H9 (cell line): ENCODE measurements at places on chromosomes 12 and 14. TPM values are rescaled to one million over a fixed set of nuclear protein-coding genes. Genes with fewer than 3 reads are reported as not detected.

Gene C12orf50
- total RNA-seq: 0.17 TPM in 1 of 2 replicates, not detected in the other

DNA sequence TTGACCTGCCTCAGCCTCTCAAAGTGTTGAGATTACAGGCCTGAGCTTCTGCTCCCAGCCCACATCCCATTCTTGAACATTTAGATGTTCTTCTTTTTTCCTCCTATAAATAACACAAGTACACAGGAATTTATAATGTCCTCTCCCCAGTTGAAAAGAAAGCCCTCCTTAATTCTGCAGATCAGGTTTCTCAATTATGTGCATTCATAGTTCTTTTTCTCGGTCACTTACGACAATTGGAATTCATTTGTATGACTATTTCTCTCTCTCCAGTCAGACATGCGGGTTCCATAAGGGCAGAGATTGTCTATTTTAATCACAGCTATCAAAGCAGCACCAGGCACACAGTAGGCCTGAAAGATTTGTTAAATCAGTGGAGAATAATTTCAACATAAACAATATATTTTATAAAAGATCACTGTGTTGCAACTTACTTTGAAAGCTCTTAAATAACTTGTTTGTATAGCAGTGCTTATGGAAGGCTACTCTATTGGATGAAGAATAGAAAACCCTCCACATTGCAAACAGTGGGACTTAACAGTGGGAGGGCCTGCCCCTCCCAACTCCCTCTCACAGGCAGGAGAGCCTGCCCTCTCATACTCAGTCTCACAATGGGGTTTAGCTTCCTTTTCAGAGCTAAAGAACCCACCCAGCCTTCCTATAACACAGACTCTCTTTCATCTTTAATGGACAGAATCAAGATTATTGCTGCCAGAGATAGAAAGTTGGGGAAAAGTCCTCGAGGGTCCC lies 84.1 kb upstream of the TRAF3 start:
- no peak for DNase-seq

GRCh38 chr14:57609192-57610075 lies 115.8 kb upstream of the CCDC198 start:
- no peak for DNase-seq

- DNase-seq: no peak
These were observed 34.1 kb downstream of the CHST11 start for GRCh38 chr12:104490850-104491249.

DNA sequence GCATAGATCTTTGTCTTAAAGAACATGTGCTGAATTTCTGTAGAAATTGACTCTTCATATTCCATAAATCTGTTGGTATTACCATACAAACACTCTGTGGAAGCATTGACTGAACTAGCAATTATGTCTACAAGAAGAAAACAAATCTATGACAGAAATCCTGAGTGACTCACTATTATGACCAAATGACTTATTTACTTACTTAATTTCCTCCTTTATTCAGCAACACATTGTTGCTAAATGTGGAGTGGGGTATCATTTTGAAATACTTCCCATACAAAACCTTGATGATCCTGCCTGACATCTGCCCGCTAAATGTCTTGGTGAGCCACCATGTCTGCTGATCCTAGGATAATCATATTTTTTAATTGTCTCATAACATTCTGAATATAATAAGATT lies 99.1 kb upstream of the SLCO1C1 start:
- DNase-seq: no peak

Gene EXD2
- 19.6 and 20.0 TPM in 2 replicates for total RNA-seq

GRCh38 chr14:77046721-77047120 lies 18.2 kb upstream of the IRF2BPL start:
- DNase-seq: no peak

Gene HOXC12
- total RNA-seq: not detected in 2 replicates

DNA sequence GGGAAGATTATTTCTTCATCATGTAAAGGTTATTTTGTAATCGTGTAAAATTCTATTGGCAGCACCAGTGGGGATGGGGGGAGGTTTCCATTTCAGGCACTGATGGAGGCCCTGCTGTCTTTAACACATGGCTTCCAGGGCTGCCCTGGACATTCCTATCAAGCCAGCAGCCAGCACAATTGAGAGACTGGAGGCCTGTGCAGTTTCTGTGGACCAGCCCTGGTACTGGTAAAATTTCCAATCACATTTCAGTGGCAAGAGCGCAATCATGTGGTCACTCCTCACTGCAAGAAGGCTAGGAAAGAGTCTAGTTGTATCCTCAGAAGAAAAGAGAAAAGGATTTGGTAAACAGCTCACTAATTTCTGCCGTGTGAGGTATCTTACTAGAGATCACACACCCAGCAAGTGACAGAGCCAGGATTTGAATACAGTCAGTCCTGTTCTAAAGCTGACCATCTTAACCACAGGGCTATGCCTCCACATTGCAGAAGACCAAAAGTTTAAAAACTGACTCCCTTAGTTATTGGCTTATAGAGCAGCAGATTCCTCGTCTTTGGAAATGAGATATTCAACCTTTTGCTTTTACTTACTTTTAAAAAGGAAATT lies 179.4 kb upstream of the ARHGAP5 start:
- no peak for DNase-seq

- DNase-seq: no peak
These were observed 24.7 kb downstream of the ABCD4 start for GRCh38 chr14:74278080-74278479.
